ENCODE measurements at places on chromosomes 1 and 21.

DNA sequence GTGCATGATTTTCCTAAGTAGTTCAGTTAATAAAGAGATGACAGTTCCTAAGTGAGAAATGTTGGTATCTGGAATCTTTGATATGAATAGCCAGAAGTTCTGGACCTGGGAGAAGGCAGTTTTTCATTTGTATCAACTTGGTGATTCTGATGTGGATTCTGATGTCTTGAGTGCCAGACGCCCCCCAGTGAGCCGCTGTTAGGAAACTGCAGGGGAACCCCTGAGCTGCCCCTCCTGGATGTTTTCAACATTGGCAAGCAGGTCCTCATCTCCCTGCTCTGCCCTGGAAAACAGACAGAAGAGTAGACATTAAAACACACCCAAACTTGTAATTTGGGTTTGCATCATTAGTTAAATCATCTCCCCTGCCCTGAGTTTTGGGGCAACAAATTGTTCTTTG, 7.4 kb downstream of the ETS2 start:
- no peak for DNase-seq

DNA sequence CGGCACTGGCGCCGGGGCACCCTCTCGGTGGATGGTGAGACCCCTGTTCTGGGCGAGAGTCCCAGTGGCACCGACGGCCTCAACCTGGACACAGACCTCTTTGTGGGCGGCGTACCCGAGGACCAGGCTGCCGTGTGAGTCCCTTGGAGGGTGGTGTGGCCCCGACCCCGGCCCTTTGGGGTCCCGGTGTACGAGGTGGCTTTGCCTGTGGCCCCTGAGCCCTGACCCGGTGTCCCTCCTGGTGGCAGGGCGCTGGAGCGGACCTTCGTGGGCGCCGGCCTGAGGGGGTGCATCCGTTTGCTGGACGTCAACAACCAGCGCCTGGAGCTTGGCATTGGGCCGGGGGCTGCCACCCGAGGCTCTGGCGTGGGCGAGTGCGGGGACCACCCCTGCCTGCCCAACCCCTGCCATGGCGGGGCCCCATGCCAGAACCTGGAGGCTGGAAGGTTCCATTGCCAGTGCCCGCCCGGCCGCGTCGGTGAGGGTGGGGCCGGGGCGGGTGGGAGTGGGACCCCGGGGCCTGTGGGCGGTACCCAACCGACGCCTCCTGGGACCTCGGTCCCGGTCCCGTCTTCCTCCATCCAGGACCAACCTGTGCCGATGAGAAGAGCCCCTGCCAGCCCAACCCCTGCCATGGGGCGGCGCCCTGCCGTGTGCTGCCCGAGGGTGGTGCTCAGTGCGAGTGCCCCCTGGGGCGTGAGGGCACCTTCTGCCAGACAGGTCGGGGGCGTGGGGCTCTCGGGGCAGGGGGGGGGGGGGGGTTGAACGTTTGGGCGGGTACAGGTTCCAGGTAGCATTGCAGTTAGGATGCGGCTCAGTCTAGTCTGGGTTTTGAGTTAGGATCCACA, 24.6 kb downstream of the RNF223 start:
- no peak for DNase-seq

- no peak for DNase-seq
These were observed 81.1 kb upstream of the FGGY start for GRCh38 chr1:59215766-59216291.

GRCh38 chr1:57024855-57025254, 59.0 kb upstream of the C8B start:
- DNase-seq: no peak
